ENCODE measurements at places on chromosomes 12 and 14. TPM values are rescaled to one million over a fixed set of nuclear protein-coding genes. Genes with fewer than 3 reads are reported as not detected.

The FSCB gene
- total RNA-seq, result not detected

The DCN gene
- not detected for total RNA-seq

The GAS2L3 gene
- total RNA-seq, result 0.55 TPM

GRCh38 chr12:13905794-13906193 lies 75.6 kb downstream of the GRIN2B start:
- no peaks in the 10 kb centered on the region for H3K4me1 ChIP-seq
- H3K27ac ChIP-seq, result no peak overlapping the region
- no peaks in the 10 kb centered on the region for H3K27me3 ChIP-seq

The OAS2 gene
- 77.4 TPM for total RNA-seq

Data from CD4-positive, alpha-beta memory T cell (primary cell).